ENCODE measurements at places on chromosomes 5 and 9. TPM values are rescaled to one million over a fixed set of nuclear protein-coding genes. Genes with fewer than 3 reads are reported as not detected.

LAMC3 gene
- 0.06 TPM for total RNA-seq

SCGB3A2 gene
- total RNA-seq = not detected

WNT8A gene
- not detected for total RNA-seq

NDUFAF2 gene
- total RNA-seq = 23.9 TPM

DNA sequence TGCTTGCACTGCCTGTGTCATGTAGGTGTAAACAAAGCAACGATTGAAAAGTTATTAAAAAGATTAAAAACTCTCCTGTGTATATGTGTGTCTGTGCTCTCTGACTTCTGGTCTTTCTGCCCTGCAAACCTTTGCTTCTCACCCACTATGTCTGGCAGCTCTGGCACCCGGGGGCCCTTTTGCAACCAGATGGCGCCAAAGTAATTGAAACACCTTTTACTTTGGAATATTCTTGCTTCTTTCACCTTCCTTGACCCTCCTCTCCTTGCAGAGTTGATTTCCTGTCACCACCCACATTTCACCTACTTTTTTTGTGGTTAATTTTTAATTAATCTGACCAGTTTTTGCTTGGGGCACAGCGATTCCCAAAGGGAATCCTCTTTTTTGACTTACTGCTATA, 275.5 kb downstream of the ARHGEF28 start:
- DNase-seq = no peak
- H3K4me1 ChIP-seq = peaks cover 16% of the 10 kb centered on the region
- H3K4me3 ChIP-seq = no peak overlapping the region
- H3K27ac ChIP-seq = no peak overlapping the region
- no peaks in the 10 kb centered on the region for H3K36me3 ChIP-seq
- H3K27me3 ChIP-seq = peaks cover 50% of the 10 kb centered on the region

DNA sequence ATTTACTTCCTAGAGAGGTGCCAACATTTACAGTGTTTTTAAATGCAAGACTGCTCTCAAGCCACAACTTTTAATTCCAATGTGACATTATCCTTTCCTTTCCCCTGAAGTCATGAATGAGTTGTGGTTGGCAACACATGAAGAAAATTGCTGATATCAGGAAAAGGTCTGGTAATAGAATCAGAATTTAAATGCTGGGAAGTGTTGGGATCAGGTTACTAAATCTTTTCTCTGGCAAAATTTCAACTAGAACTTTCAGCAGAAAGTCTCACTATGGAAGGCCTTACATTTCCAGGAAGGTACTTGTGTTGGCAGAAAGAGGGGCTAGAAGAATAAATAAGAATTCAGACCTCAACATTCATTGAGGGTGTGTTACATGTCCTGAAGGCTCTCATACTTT, 10.6 kb upstream of the SLC44A1 start:
- peaks cover 20% of the 10 kb centered on the region for H3K27me3 ChIP-seq
- no peaks in the 10 kb centered on the region for H3K36me3 ChIP-seq
- H3K27ac ChIP-seq = no peak overlapping the region
- no peaks in the 10 kb centered on the region for H3K4me1 ChIP-seq
- no peak for DNase-seq

GRCh38 chr9:111559000-111559610, 34.1 kb downstream of the ZNF483 start:
- H3K4me3 ChIP-seq = no peak overlapping the region
- no peak overlapping the region for H3K27ac ChIP-seq
- no peaks in the 10 kb centered on the region for H3K27me3 ChIP-seq
- H3K36me3 ChIP-seq = peaks cover 8% of the 10 kb centered on the region
- no peak for DNase-seq

GRCh38 chr9:126756876-126757415, 47.9 kb upstream of the ZBTB43 start:
- peaks cover 9% of the 10 kb centered on the region for H3K27me3 ChIP-seq
- no peak overlapping the region for H3K4me3 ChIP-seq
- H3K27ac ChIP-seq = no peak overlapping the region
- no peak for DNase-seq

- H3K36me3 ChIP-seq = no peaks in the 10 kb centered on the region
- no peak for DNase-seq
- no peaks in the 10 kb centered on the region for H3K27me3 ChIP-seq
- no peak overlapping the region for H3K4me3 ChIP-seq
- H3K27ac ChIP-seq = no peak overlapping the region
Observed at GRCh38 chr9:89678396-89679015, 73.7 kb downstream of the GADD45G start.
